ENCODE measurements at places on chromosomes 13 and 19.
A peak's percentile ranks its signal among the peaks of the same experiment; 100 is the strongest.

DNA sequence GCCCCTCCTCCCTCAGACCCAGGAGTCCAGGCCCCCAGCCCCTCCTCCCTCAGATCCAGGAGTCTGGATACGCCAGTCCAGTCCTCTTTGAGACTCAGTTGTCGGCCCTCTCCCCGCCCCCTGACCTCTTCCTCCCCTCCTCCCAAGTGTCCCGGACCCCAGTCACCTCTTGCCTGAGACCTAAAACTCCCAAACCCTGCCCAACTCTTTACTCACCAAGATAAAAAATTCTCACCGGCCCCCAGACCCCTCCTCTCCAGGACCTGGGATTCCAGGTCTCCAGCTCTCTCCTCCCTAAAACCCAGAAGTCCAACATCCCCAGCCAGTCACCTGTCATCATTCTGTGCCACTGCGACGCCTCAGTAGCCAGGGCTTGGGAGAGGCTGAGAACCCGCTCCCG is 1.4 kb upstream of the HSD17B14 start:
- DNase-seq = no peak

GRCh38 chr19:30376272-30376671 is 4.1 kb downstream of the ZNF536 start:
- no peak for DNase-seq

GRCh38 chr13:110371550-110372465 is 64.7 kb downstream of the COL4A2 start:
- no peak for DNase-seq

- no peak for DNase-seq
These were observed 295.4 kb downstream of the SLITRK6 start for GRCh38 chr13:85503797-85504196.

- DNase-seq = no peak
These were observed 830.6 kb upstream of the SLITRK5 start for GRCh38 chr13:86840250-86841191.

DNA sequence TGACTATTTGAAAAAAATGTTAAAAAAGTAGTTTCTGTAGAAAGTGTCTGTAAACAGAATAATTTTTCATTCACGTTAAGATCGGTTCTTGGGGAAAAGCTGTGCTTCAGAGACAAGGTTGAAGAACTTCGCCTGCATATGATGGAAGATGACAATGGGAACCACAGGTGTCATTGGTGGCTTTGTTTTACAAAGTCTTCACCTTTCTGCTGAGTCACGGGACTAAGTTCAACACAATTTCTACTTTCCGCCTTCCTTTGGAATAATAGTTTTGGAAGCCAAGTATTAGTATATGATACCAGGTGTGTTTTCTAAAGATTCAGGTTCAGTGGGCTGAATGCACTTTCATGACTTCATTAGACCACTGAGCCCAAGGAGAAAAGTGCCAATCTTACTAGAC is 155.6 kb upstream of the RNF113B start:
- no peak for DNase-seq

GRCh38 chr13:59677966-59678814 is 485.5 kb downstream of the DIAPH3 start:
- no peak for DNase-seq

- peak; percentile 56 for DNase-seq
These were observed 15.7 kb downstream of the PLIN3 start for GRCh38 chr19:4851551-4852290.

- DNase-seq = no peak
These were observed 232.1 kb downstream of the TDRD3 start for GRCh38 chr13:60629158-60629557.

DNA sequence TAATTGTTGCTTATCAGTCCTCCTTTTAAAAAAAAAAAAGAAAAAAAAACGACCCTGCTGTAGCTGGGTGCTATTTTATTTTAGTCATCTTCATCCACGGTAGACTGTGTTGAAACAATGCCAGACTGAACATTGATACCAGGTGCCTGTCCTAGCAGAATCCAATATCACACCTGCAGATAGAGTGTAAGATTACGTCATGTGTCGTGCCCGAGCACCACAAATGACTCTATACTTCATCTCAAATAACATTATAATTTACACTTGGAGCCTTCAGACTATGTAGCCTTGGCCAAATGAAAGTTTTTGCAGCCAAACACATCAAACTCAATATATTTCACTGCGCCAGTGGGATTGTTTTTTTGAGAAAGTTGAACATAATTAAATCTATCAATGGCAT is 410.6 kb downstream of the FGF9 start:
- no peak for DNase-seq

DNA sequence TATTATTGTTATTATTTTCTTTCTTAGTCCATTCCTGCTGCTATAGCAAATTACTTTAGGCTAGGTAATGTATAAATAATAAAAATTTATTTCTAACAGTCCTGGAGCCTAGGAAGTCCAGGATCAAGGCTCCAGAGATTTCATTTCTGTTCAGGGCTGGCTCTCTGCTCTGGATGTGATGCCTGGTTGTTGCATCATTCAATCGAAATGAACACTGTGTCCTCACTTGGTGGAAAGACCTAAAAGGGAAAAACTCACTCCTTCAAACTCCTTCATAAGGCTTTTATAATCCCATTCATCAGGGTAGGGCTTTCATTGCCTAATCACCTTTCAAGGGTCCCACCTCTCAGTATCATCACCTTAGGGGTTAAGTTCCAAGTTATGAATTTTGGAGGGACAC is 395.0 kb downstream of the EFNB2 start:
- DNase-seq = no peak

GRCh38 chr19:50214699-50215543 is 11.5 kb downstream of the MYH14 start:
- no peak for DNase-seq

- peak; percentile 7 for DNase-seq
These were observed 81.6 kb downstream of the DPF1 start for GRCh38 chr19:38142176-38143035.

DNA sequence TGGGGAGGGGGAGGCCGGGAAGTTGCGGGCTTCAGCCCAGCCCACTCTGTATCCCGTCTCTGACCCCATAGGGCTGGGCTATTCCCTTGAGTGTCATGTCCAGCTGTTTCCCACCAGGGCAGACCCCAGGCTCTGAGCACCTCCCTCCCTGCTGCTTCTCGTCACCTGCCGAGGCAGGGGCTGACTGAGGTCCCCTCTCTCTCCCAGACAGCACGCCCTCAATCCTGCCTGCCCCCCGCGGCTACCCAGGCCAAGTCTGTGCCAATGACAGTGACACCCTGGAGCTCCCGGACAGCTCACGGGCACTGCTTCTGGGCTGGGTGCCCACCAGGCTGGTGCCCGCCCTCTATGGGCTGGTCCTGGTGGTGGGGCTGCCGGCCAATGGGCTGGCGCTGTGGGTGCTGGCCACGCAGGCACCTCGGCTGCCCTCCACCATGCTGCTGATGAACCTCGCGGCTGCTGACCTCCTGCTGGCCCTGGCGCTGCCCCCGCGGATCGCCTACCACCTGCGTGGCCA is 625 bp downstream of the F2RL3 start:
- no peak for DNase-seq

- no peak for DNase-seq
These were observed 1272.5 kb downstream of the OLFM4 start for GRCh38 chr13:54301085-54301484.

DNA sequence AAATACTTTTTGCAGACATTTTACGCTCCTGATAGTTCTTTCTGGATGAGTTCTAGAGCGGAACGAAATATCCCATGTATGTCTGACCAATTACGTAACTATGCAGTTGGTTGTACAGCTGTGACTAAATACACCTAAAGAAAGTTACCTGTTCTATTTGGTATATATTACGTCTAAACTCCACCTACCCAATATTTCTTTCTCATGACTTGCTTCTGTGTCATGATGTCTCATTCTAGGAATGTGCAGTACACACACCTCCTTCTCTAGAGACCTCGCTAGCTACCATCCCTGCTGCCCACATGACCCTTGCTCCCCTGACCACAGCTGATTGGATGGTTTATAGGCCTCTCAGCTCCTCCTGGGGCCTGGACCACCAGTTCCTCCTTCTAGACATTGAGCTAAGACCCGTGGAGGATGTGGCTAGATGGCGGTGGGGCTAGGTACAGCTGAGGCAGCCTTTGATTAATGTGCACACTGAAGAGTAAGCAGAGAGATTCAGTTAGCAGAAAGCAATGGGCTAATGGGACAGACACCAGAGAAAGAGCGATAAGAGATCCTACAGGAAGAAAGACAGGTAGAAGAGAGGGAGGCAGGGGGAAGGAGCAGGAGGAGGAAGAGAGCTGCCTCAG is 422.1 kb downstream of the COG6 start:
- no peak for DNase-seq

DNA sequence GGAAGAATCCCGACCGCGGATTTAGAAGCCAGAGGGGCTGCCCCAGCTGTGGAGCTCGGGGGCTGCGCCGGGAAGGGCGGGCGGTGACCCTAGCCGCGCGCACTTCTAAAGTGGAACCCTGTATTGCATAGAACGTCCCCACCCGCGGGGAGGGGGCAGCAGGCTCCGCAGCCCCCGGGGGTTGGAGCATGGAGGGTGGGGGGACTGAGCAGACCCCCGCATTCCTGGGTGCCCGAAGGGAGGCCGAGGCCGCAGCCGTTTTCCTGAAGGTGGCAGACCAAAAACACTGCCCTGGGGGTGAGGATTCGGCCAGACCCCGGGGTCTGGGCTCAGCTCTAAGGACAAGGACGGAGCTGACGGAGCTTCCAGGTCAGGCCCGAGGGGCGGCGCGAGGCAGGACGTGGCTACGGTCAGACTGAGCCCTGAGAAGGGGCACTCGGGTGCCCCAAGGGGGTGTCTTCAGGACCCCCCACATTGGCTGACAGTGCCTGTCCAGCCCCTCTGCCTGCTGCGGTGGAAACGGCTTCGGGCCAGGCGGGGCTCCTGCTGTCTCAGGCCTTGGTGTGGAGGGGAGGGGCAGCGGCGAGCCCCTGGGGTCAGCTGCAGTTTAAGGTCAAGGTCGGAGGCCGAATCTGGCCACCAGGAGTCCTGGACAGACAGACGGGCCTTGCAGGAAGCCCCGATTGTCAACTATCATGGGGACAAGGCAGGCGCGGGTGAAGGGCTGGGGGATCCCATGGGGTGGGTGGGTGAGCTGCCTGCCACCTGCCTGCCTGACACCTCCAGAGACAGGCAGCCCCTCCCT is 12.6 kb downstream of the MKNK2 start:
- no peak for DNase-seq

DNA sequence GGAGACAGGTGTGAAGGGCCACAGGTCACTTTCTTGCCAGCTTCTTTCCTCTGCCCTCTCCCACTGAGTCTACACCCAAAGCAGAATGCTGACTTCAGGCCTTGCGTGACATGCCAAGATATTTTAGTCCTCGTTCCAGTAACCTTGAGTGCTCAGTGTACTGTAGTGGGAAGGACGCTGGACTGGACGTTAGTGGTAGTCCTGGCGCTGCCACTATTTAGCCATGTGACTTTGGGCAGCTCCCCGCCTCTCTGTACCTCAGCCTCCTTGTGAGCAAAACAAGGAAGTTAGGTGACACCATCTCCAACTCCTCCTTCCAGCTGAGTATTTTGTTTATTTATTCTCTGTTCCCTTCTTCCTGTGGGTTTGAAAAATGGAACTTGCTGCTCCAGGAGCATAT is 86.1 kb downstream of the FRY start:
- DNase-seq = no peak

DNA sequence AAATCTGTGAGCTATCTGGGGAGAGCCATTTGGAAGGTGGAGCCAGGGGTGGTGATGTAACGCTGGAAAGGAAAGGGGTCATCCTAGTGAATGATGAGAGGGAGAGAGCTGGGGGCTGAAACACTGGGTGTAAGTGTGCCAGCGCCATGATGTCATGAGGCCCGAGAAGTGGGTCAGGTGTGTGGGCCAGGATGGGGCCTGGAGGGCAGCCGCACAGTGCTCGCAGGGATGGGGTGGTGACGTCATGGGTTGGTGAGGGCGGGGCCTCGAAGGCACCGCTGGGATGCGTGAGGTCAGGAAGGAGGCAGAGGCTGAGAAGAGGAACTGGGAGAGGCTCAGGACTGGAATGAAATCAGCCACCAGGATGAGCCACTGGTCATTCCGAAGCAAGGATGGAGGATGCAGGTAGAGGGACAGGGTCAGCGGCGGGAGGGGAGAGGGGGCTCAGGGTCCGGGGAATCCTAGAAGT is 4.4 kb downstream of the CCDC61 start:
- no peak for DNase-seq

DNA sequence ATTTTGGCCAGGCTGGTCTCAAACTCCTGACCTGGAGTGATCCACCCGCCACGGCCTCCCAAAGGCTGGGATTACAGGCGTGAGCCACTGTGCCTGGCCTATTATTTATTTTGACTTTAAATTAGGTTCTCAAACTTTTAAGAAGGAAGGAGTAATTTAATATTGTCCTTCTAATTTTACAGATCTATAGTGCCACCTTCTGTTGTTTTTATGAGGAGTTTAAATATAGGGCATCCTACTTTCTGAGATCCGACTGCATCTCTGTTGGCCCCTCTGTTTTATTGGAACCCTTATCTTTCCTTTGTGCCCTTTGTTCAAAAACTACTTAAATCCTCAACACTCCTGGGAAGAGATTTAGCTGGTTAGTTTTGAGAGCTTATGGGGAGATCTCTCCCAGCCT is 25.4 kb upstream of the ZMYM5 start:
- DNase-seq = no peak

- no peak for DNase-seq
These were observed 3.1 kb downstream of the FTL start for GRCh38 chr19:48968179-48968661.

DNA sequence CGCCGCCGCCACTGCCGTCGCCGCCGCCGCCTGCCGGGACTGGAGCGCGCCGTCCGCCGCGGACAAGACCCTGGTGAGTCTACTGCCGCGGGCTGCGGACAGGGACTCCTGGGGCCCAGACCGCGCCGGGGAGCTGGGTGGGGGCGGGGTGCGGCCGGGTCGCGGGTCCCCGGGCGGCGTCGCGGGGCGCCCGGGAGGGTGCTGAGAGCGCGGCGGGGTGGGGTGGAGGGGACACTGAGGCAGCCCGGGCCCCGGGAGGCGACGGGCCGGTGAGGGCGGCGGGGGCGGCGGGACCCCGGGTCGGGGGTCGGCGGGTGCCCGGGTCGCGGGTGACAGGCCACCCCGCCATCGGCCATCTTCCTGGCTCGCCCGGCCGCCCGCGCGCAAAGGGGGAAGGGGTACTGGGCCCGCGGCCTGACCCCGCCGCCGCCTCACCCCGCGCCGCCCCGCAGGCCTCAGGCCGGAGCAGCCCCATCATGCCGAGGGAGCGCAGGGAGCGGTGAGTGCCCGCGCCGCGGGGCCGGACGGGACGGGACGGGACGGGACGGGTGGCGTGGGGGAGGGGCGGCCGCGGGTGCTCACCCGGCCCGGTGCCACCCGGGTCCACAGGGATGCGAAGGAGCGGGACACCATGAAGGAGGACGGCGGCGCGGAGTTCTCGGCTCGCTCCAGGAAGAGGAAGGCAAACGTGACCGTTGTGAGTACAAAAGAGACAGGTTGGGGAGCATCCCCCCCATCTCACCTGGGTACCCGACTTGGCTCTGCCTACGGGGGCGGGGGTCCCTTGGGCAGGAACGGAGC is 489 bp downstream of the CCNE1 start:
- DNase-seq = no peak

All from activated T-helper 1 cell treated with anti-CD3 and anti-CD28 coated beads, Interleukin-12 subunit alpha, Interleukin-12 subunit beta, Interleukin-2, Interleukin-4 antibody, amounts not matched to agents 30 ng/mL and 10 ng/mL and 1 ng/mL, durations not matched to agents 14 hours and 24 hours and 36 hours (primary cell).